ENCODE measurements at places on chromosomes 2 and 18.

DNA sequence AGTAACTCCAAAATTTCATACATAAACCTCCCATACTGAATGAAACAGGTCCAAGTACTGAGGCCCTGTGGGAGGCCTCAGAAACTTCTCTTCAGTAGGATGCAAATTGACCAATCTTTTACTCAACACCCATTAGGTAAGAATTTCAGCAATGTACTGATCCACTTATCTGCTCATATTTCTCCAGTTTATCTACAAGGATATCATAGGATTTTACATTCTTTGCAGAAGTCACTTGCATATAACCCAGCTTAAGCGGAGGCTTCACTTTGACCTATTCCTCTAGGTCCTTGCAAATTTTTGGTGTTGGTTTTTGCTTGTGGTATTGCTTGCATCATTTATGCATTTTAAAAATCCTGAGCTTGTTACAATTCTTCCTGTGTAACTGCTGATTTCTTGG, 28.8 kb upstream of the SLC3A1 start:
- no peak for DNase-seq

- DNase-seq = no peak
Observed at GRCh38 chr2:68134554-68134953, 23.1 kb upstream of the PNO1 start.

GRCh38 chr2:163348857-163349380, 386.9 kb downstream of the FIGN start:
- no peak for DNase-seq

GRCh38 chr2:79369127-79369526, 143.7 kb upstream of the CTNNA2 start:
- DNase-seq = no peak

DNA sequence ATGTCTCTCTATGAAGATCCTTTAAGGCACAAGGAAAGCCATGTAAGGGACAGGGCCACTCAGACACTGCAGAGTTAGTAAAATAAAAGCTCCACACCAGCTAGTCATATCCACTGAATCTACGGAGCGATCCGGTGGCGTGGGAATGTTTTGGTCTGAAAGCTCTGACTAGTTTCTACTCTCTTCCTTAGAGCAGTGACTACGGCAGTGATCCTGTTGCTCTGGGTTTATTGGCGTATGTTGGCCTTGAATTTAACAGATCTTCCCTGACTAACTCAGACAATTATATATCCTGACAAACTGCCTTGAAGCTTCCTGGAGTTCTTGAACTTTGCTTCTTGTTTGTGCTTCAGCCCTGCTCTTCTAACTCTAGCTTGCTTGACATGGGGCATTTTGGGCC, 115.3 kb upstream of the FZD5 start:
- no peak for DNase-seq

DNA sequence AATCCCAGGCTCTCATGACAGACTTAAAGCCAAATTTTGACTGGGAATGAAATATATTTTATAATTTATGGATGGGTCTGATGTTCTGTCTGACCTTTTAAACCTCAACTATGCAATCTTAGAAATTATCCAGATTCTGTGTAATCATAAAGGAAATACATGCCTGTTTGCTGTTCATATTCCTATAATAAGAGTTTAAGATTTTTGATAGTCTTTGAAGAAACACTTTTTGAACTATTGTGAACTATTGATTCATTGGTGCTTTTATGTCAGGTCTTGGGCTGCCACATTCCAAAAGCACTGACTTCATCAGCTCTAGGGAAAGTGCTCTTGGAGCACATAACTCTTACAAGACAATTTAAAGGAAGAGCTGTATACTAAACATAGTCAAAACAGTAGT, 64.2 kb downstream of the CCDC150 start:
- no peak for DNase-seq

DNA sequence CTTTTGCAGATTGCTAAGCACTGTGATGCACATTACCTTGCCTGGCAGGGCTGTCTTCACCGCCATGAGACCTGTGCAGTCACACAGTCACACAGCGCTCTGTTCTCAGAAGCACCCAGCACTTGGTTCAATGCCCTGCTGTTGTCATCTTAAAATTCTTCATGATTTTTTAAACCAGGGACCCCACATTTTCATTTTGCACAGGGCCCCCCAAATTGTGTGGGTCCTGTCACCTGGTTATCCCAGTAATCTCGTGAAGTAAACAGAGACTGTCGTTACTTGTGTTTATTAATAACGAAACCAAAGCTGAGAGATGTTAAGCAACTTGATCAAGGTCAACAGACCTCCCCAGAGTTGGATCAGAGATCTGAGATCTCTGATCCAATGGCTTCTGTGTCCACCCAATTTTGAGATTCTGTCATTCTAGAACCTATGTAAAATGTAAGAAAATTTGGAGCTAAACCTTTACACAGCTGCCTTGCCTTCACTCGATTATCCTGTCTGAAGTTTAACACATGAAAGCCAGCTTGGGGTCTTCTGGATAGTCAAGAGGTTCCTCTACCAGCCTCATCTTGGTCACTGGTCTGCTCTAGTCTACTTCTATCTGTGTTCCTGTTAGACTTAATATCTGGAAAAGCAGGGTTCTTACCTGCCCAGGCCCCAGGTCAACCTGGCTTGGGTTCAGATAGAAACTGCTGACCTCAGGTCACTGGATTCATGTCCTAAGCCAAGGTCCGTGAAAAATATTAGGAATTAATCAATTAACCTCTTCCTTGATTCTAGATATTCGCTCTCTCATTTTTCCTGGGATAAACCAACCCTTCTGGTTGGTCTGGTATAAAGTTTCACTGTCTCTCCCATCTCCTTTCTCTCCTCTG, 13.7 kb upstream of the TTC39C start:
- DNase-seq = no peak

GRCh38 chr2:65604246-65604645, 171.8 kb upstream of the SPRED2 start:
- no peak for DNase-seq

- DNase-seq = no peak
Observed at GRCh38 chr2:38203446-38203810, 127.5 kb upstream of the CYP1B1 start.

DNA sequence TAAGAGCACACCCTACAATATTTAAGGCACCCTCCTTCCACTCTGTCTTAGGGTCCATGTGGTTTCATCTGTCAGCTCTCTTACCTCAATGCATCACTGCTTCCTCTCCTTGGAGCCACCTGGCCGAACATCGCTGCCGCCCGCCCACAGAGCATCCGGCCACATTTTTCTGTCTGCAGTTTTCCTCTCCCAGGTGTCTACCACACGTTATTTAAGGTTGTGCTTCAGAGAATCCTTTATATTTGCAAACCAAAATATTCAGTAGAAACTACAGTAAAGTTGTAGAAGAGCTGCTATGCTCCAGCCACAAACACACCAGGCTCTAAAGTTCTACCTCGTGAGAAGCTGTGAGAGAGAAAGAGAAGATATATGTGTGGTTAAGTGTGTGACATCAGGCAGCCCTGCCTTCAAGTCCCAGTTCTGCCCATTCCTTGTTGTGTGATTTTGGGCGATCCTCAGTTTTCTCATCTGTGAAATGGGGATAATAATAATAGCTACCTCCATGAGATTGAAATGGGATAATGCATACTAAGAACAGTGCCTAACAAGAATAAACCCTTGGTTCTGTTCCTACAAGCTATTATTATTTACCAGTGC, 4.9 kb upstream of the STK17B start:
- peak; percentile 89 for DNase-seq

DNA sequence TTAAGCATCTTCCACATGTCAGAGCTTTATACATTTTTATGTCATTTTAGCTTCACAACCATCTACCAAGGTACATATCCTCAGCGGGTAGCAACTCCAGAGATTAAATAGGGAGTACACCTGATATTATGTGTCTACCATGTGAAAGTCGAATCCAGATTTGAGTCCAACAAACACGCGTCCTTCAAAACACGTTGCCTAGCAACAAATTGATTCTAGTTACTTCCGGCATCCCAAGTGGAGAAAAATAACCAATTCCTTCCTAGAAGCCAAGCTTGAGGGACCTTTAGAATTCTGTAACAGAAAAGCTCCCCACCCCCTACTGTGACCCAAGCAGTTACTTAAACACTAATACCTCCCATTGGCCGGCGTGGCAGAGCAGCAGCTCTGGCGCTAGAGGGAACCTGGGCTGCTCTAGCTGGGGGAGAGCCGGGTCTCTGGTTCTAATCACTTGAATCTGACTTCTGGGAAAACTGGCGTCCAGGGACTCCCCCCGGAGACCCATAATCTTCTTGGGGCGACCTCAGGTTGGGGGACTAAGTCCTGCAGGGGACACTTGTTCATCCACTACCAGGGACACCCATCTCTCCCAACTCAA, at the start of gene ERICH2:
TSS of gene ERICH2 (plus strand) at position 371 of the 598 bp plus-strand sequence. CDS start 304 bp downstream, outside the sequence.
- no peak for DNase-seq
